Naive thymus-derived CD4-positive, alpha-beta T cell (primary cell): ENCODE measurements at places on chromosomes 6 and 20.

- DNase-seq: no peak
Observed at GRCh38 chr20:48202334-48203113, 417.2 kb upstream of the SULF2 start.

- DNase-seq: no peak
Observed at GRCh38 chr6:10951675-10952282, 64.9 kb downstream of the SYCP2L start.

GRCh38 chr20:58053391-58054055 is 174.9 kb downstream of the ANKRD60 start:
- DNase-seq: no peak

- DNase-seq: no peak
Observed at GRCh38 chr20:46093531-46093930, 3.8 kb upstream of the NCOA5 start.

GRCh38 chr20:24289737-24290481 is 179.5 kb upstream of the SYNDIG1 start:
- no peak for DNase-seq

DNA sequence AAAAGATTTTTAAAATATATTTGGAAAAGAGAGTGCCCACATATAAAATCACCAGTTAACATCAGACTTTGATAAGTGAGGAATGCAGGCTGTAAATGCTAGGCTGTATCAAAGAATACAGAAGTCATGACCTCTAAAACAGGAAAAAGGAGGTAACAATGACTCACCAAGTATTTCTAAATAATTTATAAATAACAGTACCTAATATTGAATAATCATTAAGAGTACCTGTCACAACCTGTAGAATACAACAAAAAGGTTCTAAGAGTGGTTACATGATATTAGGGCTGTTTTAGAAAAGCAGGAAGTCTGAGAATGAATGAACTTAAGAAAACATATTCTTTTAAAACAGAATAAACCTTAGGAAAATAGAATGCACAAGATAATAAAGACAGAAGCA is 173.1 kb upstream of the CST7 start:
- no peak for DNase-seq

DNA sequence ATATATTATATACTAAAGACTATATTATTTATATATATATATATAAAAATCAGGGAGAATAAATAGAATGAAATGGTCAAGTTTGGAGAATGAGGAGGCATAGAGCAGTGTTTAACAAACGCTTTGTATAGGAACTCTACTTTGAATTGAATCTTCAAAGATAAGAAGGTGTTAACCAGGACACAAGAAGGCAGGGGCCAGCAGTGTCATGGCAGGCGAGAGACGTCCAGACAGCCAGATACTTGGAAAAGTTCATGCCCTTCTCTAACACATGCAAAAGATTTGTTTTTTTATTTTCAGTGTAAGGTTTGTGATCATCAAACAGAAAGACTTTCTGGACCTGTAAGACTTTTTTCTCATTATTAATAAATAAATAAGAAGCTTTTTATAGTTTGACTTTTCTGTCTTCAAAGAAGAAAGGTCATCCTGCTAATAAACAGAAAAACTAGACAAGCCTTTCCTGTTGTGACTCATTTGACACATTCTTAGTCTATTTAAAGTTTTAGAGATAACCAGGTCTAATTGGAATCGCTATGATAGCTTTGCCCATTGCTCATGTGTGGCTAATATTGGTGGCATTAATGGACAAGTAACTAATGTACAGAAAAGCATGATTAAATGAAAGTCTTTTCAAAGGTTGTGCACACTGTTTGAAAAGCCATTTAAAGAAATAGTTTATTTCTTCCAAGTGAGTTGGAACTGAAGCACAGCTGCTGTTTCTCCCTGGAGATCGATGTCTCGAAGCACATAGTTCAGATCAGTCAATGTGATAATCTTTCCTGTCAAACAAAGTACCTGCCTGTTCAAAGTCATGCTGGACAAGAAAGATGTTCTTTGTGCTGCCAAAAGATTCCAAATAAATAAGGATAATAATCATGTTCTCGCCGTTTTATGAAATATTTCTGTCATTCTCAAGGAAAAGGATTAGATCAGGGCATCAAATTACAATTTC is 420.4 kb upstream of the OPRM1 start:
- DNase-seq: no peak

DNA sequence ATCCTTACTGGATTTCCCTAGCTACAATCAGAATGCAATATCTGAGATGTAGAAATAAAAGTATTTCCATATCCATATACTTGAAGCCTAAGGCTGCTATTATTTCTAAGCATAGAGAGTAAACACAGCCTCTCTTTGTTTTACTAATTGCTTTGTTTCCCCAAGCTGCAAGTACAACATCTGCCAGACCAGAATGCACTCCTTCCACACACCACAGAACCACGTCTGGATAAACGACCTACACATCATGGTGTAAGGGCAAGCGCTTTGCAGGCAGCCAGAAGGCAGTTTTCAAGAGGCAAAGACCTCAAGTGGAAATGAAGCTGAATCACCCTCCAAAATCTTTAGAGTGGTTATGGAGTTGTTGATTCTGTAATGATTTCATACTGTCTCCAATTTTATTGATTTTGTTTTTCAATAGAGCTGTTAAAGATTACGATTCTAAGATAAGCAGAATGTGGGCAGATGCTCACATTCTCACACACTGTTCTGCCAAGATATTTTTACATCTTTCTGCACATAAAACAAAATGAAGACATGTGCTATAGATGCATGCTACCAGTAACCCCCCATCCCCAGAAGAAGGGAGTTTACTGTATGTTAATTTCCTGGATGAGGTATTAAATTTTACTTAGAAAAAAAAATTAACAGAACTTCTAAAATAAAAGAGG is 88.8 kb downstream of the THEMIS start:
- no peak for DNase-seq

DNA sequence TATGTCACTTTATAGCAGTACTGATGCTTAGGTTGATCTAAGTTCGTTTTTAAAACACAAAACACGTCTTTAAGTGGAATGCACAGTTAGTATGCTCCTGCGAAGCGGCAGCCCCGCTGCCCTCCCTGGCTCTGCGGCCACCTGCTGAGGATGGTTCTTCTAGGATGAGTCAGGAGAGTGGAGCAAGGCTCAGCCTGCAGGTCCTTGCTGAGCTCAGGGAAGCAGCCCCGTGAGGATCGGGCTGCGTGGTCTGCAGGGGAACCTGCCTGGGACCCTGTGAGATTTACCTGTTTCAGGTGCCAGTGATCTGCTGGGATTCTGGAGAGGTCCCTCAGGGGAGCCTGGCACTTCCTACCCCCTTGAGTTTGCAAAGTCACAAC is 57.5 kb downstream of the SYNJ2 start:
- DNase-seq: no peak

- DNase-seq: no peak
Observed at GRCh38 chr6:70973604-70974003, 16.7 kb upstream of the B3GAT2 start.

GRCh38 chr20:44720621-44720996 is 5.4 kb downstream of the CCN5 start:
- DNase-seq: no peak

GRCh38 chr6:77339926-77340325 is 123.4 kb downstream of the HTR1B start:
- no peak for DNase-seq

- no peak for DNase-seq
Observed at GRCh38 chr20:36547186-36548005, 6.1 kb downstream of the MYL9 start.
